ENCODE measurements at places on chromosomes 6 and 20.

- DNase-seq, result no peak
These were observed 368.5 kb upstream of the ARID1B start for GRCh38 chr6:156408655-156409054.

DNA sequence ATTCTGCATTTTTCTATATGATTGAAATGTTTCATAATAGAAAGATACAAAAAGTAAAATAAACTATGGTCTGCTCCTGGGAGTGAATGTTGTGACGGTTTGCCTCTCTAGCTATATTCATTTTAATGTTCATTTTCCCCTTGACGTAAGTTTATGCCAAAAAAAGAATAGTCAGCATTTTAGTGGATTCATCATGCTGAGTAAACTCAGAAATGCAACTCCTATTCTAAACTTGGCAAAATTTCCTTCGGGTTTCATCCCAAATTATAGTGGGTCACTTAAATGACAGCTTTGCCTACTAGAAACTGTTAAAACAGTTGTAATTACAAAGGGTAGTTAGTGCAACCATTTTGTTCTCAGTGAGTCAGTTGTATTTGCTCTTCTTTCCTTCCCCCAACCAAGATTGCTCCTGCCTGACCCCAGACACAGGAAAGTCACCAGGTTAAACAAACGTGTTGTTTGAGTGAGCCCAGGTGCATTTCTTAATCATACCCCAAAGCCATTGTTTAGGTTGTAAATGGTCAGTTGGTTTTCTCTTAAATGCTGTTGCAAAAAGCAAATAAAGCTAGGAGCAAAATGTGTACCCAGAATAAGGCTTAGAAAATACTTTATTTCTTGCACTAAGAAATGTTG, 482.3 kb upstream of the SOX4 start:
- DNase-seq, result no peak

GRCh38 chr6:122663981-122664380, 53.8 kb downstream of the PKIB start:
- peak; percentile 32 for DNase-seq

DNA sequence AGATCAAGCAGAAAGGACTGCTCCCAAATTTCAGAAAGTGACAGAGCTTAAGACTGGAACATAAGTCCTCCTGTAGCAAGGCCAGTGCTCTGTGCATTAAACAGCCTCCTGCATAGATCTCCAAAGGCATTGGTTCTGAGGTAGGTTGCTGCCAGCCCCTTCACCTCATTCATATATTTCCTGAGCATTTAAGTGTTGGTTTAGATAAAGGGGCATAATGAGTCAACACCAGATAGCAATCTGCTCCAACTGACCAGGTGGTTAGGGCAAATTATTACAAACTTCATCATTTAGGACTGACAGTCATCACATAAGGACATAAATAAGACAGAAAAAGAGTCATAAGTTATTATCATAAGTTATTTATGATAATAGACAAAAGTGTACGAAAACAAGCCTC, 10.7 kb downstream of the PTPRK start:
- DNase-seq, result no peak

GRCh38 chr6:139271056-139271455, 20.7 kb downstream of the TXLNB start:
- DNase-seq, result no peak

GRCh38 chr20:44133424-44133823, 53.6 kb downstream of the JPH2 start:
- DNase-seq, result no peak

DNA sequence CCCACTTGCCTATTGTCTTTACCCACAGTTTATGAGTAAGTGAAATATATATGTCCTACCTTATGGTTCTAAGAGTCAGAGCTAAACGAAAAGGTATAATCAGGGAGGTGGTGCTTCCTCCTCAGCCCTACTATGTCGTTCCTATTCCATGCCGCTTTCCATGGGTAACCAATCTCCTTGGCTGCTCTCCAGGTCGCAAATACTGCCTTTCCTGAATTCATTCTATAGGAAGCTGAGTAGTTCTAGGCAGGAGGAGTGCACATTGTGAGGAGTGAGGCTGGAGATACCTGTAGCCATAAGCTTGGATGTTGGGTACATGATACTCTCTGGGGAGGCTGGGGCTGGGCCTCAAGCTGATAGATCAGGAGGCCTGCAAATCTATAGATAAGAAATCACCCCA, 5.8 kb downstream of the IL20RA start:
- DNase-seq, result no peak

DNA sequence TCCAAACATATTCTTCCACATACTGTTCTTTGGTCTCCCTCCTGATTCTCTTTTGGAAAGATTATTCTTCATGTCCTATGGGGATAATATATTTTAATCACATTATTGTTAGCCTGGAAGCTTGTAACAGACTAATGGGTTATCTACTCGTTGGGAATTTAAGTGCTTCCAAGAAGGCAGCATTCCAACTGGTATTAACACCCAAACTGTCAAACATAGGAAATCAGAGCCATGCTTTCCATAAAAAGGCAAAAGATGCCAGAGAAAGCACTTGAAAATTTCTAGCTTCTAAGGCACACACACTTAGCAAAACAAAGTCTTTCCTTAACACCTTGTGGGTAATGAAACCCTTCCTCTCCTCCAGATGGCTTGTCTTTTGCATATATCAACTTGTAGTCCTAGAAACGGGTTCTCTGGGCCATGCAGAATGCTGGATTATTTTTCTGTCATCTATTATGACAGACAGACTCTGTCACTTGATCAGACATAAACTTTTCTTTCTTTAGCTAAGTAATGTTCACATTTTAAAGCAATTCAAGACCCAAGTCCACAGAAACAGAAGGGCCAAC, 41.5 kb downstream of the B4GALT5 start:
- no peak for DNase-seq

- DNase-seq, result no peak
These were observed at the start of gene CLPSL1 for GRCh38 chr6:35780719-35781118. CLPSL1 (plus strand) TSS chr6:35781019; CDS start chr6:35781111, 92 bp downstream.

GRCh38 chr6:156555116-156555515, 222.1 kb upstream of the ARID1B start:
- DNase-seq, result no peak

DNA sequence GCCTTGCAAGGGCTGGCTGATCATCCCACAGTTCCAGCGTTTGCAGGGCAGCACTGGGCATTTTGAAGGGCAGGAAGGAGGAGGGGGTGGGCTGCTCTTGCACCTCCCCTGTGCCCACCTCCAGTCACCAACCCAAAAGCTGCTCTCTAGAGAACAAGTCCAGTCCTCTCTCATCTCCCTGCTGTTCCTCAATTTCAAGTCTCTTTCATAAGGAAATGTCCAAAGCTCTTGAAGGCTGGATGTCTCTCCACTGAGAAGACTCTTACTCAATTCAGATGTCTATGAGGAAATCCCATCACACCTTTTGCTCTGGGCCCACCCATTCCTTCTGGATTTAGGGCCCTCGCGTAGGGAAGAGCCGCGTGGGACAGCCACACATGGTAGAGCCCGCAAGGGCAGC, 31.7 kb downstream of the WRNIP1 start:
- DNase-seq, result no peak

Measured in SK-N-DZ (cell line).